ENCODE measurements at places on chromosomes 4 and X.

GRCh38 chr4:101086801-101087586 is 260.3 kb downstream of the PPP3CA start:
- H3K27ac ChIP-seq = no peak overlapping the region
- H3K36me3 ChIP-seq = no peaks in the 10 kb centered on the region
- DNase-seq = no peak
- no peaks in the 10 kb centered on the region for H3K27me3 ChIP-seq
- H3K4me3 ChIP-seq = no peak overlapping the region

- H3K36me3 ChIP-seq = no peaks in the 10 kb centered on the region
- no peak for DNase-seq
- H3K4me1 ChIP-seq = no peaks in the 10 kb centered on the region
- H3K4me3 ChIP-seq = no peak overlapping the region
- no peaks in the 10 kb centered on the region for H3K27me3 ChIP-seq
Measured at GRCh38 chr4:85522277-85522676, 47.3 kb downstream of the ARHGAP24 start.

- no peaks in the 10 kb centered on the region for H3K4me1 ChIP-seq
- no peak overlapping the region for H3K4me3 ChIP-seq
- H3K36me3 ChIP-seq = no peaks in the 10 kb centered on the region
- H3K27ac ChIP-seq = no peak overlapping the region
- H3K27me3 ChIP-seq = no peaks in the 10 kb centered on the region
Measured at GRCh38 chr4:53924333-53925049, 139.9 kb downstream of the CHIC2 start.

DNA sequence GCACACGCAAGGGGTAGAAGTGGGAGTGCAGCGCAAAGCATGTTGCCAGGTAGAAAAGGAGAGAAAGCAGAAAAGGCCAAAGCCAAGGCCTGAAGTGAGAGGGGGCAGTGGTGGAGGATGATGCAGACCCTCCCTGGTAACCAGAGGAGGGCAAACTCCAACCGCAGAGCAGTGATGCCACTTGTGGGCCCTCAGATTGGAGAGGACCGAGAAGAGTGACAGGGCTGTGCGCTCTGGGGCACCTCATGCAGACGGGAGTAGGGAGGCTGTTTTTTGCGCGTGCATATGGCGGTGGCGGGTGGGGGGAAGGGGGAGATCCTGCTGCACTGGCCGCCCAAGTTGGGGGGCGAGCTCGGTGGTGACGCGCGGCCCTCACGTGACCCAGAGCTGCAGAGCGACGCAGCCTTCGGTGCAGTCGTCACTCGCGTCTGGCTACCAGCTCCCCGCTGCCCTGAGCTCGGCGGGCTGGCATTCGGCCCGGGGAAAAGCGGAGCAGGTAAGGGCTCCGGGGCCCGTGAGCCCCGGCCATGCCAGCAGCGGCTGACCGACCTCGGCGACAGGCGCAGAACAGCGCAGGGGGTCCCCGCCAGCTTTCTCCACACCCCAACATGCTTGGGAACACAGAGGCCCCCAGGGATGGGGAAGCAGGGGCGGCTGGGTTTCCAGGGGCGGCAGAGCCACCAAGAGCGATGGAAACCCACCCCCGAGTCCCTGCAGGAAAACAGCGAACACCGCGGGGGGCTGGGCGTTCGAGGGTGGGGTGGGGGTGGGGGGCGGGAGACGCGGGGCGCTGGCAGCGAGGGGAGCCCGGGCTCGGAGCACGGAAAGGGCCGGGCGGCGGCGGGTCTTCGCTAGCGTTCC is at the start of gene BEX3:
TSS of gene BEX3 (plus strand) at position 421 of the 861 bp plus-strand sequence. CDS start 984 bp downstream, outside the sequence.
- H3K4me3 ChIP-seq = peak within 1 kb of the TSS; percentile 67
- no peaks in the 10 kb centered on the region for H3K4me1 ChIP-seq
- no peaks in the 10 kb centered on the region for H3K27me3 ChIP-seq
- DNase-seq = peak; percentile 60
- H3K27ac ChIP-seq = peak within 1 kb of the TSS; percentile 82

Measured in heart right ventricle (tissue), 16 donors.